ENCODE measurements at places on chromosomes 12 and 14.
A peak's percentile ranks its signal among the peaks of the same experiment; 100 is the strongest.

GRCh38 chr14:51431033-51431709 lies 191.1 kb downstream of the TMX1 start:
- DNase-seq: no peak

DNA sequence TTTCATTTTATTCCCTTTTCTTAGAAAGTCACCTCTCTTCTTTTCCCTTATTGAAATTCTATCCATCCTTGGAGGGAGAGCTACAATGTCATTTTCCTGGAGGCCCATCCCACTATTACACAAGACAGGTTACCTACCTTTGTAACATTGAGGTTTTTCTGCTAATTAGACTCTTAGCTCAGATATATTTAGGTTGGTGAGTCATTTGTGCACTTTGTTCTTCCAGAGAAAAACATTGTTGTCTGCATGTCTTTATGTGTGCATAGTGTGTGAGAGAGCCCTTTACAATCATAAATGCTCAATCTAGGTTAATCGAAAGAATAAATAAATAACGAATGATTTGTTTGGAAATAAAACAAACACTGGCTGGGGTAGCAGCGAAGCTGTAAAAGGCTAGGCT lies 191.8 kb downstream of the DACT1 start:
- no peak for DNase-seq

DNA sequence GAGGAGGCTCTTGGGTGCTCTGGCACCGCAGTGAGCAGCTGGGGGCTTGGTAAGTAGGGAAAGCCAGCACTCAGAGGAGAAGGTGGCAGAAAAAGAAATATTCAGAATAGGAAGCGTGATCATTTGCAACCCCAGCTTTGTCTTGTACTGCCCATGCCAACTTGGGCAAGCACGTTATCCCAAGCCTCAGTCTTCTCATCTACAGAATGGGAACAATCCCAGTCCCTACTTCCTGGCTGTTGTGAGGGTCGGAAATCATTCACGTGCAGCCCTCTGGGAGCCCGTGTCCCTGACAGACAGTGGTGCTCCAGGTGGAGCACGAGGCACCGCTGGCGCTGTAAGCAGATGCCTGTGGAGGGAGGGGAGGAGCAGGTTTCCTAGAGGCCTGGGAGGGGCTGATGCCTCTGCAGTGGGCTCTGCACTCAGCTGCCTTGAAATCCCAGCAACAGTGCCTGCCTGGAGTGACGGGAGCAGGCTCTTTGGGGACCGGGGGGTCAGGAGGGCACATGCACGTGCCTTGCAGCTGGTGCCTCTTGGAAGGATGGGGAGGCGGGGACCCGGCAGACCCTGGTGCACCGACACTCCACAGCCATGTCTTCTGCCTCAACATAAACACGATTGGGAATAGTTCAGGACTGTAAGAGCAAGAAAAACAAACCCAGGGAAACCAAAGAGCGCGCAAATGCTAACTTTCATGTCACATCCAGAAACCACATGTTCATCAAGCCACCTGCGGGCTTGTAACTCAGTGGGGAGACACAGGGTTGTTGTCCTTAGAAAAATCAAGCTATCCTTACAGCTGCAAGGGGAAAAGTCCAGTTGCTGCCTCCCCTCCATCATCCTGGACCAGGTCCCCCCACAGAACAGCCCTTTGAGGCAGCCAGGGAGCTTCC lies 86.5 kb upstream of the DIO3 start:
- DNase-seq: no peak

GRCh38 chr12:4206470-4206869 lies 67.1 kb upstream of the CCND2 start:
- DNase-seq: no peak

DNA sequence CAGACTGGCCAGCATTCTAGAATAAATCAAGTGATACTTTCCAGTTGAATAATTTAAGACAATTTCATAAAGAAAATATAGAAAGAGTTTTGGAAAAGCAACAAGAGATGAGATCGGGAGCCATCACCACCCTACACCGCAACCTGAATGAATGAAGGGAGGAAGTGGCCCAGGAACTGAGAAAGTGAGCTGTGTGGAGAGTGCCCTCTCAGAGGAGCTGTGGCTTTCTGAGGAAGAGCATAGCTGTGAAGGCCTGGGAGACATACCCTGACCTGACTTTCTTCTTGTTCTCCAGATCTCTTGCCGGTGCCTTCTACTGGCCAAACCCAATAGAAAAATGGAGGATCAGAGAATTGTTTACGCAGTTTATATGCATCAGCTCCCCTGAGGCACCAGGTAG lies 79.3 kb upstream of the TSPAN8 start:
- no peak for DNase-seq

GRCh38 chr12:46808955-46809697 lies 16.7 kb downstream of the SLC38A4 start:
- DNase-seq: no peak

DNA sequence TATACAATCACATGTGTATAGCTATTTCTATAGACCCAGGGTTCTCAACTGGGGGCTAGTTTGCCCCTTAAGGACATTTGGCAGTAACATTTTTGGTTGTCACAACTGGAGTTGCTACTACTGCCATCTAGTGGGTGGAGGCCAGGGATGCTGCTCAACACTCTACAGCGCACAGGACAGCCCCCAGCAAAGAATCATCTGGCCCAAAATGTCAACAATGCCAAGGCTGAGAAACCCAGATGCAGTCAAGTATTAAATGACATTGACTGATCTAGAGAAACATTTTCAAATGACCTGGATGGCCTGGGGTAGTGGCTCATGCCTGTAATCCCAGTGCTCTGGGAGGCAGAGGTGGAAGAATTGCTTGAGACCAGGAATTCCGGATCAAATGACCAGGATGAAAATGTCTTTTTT lies 5.8 kb downstream of the WSB2 start:
- DNase-seq: peak; percentile 68

- no peak for DNase-seq
Measured at GRCh38 chr14:79809849-79810612, 401.3 kb downstream of the DIO2 start.

DNA sequence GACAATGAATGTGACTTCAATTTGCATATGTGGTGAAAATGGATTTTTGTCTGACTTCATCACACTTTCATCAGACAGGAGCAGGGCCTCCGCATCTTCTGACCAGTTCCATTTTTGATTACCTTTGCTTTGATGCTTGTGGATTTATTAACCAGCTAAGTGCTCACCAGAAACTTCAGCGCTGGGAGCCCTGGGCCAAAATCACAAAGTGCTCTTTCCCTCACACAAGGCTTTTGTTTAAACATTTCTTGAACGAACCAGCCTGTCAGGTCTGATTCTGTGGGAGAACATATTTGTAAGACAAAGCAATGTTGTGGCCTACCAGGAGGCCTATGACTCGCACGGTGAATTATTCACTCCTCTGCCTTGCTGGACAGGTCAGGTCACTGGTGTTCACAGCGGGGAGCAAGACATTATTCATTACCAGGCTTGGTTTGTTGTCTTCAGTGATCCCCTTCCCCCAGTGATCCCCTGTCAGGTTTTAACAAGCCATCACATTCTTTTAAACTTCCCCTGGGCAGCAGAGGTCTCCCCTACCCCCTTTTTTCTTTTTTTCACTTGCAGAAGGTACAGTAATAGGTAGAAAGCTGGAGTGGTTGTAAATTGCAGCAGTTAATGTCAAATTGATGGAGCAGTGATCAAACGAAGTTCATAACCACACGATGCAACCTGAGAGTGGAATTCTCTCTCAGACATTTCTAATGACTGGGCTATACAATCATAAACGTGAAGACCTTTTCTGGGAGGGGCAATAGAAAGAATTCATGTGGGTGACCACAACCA lies 167.5 kb upstream of the PRICKLE1 start:
- no peak for DNase-seq

GRCh38 chr12:991350-992333 lies 619 bp downstream of the ERC1 start:
- DNase-seq: peak; percentile 2

DNA sequence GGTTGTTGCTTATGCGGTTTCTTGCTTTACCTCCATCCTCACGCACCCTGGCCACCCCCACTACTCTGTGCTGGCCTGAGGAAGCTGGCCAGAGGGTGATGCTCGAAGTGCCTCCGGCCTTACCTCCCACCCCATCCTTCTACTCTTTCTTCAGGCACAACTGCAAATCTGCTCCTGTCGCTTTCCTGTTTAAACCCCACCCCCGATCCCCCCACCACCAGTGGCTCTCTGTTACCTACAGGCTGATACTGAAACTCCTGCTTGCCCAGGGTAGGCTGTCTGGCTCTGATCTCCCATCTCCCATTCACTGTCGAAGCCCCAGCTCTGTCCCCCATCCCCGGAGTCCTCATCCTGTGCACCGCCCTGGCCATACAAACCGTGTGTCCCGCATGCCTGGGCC lies 111.5 kb downstream of the PRMT8 start:
- DNase-seq: no peak

GRCh38 chr12:42484996-42485395 lies 104.5 kb downstream of the PRICKLE1 start:
- DNase-seq: no peak

- DNase-seq: no peak
Measured at GRCh38 chr12:8866429-8866828, 44.0 kb downstream of the A2ML1 start.

- DNase-seq: no peak
Measured at GRCh38 chr14:24840204-24840893, 206.4 kb upstream of the GZMB start.

- DNase-seq: no peak
Measured at GRCh38 chr14:54697001-54697400, 130.1 kb downstream of the SAMD4A start.

DNA sequence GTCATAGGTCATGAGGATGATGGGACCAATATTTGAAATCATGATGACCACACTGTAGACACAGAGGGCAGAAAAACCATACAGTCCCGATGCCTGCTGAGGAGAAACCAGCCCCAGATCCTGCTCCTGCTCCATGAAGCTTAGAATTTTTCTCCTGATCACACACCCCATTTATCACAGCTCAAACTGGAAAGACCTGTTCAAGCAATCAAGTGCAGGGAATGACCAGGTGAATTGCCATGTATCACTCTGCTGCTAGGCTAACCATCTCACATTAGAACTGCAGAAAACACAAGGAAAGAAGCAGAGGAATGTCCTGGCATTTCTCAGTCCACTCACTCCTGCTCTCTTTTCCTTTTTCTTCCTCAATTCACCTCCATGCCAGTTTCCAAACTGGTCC lies 18.1 kb downstream of the MANSC1 start:
- DNase-seq: no peak

- no peak for DNase-seq
Measured at GRCh38 chr12:40016980-40017379, 88.9 kb downstream of the SLC2A13 start.

DNA sequence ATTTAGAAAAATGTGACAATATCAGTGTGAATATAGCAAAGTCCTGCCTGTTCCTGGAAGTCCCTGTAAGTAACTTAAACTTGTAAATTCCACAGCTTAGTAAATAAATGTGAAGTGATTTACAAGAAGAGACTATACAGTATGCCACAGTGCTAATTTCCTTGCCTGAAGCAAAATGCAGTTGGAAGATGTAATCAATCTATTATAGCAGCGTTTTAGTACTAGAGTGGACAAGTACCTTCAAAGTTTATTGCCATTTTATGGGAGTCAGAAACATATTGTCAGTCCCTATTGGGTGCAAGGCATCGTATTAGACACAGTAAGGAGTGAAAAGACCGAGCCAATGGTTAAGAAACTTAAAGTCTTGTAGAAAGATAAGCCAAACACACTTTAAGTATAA lies 94.1 kb downstream of the TRHDE start:
- no peak for DNase-seq

DNA sequence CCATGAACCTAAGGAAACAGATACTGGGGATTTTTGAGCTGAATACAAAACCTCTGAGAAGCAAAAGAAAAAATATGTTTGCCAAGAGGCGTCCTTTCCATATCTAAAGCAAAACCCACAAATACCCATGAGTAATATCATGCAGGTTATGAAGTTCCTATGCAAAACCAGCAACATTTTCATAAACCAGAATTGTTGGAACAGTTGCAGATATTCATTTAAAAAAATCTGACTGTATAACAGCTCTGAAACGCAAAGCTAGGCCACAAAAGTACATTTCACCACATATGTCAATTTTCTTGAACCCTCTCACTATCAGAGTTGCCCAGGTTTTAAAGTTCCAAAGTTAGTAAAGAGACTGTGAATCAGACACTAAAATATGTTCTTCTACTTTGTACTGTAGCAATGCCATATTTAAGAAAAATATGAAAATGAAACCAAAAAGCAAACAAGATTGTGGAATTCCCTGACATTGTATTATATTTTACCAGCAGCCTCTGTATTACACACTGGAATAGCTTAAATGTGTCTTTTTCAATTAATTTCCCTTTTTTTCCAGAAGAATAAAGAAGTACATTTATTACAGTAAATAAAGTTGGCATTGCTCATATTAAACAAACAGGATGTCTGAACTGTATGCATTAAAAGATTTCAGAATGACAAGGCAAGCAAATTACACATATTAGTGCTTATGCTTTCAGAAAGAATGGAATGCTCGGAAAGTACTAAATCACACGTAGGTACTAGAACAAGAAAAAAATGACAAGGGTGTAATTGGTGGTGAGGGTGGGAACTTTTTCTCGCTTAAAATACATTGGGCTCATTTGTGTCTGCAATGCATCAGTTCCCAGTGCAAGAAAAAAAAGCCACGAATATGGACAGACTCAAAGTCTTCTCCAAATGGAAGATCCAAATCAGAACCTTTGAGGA lies 33.6 kb upstream of the HIF1A start:
- no peak for DNase-seq

DNA sequence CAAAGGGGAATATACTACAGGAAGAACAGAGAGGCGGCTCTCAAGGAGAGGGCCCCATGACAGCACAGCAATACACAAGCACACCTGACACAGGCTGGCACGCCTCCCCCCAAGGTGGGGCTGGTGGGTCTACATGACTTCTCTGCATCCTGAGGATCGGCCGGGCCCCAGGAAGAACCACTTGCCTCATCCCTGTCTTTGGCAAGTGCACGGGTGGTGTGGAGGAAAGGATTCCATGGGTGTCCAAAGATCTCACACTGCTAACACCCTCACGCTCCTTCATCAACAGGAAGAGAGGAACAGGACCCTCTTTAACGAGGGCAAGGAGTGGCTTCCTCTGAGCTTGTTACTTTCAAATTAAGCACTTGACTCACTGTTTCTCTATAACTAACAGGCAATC lies 7.3 kb downstream of the VAMP1 start:
- no peak for DNase-seq

- DNase-seq: no peak
Measured at GRCh38 chr12:123531091-123531490, 2.4 kb downstream of the RILPL1 start.

DNA sequence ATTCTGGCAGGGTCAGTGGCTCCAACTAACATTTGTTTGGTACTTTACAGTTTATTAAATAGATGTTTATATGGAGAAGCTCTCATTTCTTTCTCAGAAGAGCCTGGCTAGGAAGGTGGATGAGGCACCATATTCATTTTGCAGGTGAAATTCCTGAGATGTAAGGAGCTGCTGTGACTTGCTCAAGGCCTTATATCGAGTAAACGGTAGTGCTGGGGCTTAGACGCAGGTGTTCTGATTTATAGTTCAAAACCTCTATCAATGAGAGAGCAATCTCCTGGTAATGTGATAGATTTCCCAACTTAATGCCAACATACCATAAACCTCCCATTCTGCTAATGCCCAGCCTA lies 42.3 kb downstream of the DAD1 start:
- no peak for DNase-seq
